NCI-H1417 (cell line): ENCODE measurements at places on chromosomes 4 and X.

- no peak for DNase-seq
These were observed 2.0 kb upstream of the CFAP97 start for GRCh38 chr4:185205697-185206342.

- DNase-seq, result no peak
These were observed 63.2 kb upstream of the TNIP3 start for GRCh38 chr4:121227341-121227792.

DNA sequence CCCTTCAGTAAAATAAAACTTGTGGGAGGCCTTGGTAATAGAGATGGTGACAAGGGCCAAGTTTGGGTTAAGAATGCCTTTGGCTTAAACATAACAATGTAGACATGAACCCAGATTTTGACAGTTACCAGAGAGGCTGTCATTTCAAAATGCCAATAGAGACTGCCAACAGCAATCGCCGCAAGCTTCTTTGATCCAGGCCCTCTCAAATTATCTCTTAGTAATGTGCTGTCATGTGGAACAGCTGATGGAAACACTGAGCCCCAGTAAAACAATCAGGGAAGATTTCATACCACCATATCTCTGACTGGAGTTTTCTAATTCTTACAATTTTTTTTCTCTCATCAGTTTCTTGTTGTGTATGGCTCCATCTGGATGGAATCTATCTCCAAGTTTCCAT is 80.5 kb downstream of the ZNF330 start:
- no peak for DNase-seq

GRCh38 chr4:143253166-143253565 is 68.4 kb downstream of the USP38 start:
- no peak for DNase-seq

- DNase-seq, result no peak
These were observed 51.2 kb downstream of the GATB start for GRCh38 chr4:151709587-151709986.

DNA sequence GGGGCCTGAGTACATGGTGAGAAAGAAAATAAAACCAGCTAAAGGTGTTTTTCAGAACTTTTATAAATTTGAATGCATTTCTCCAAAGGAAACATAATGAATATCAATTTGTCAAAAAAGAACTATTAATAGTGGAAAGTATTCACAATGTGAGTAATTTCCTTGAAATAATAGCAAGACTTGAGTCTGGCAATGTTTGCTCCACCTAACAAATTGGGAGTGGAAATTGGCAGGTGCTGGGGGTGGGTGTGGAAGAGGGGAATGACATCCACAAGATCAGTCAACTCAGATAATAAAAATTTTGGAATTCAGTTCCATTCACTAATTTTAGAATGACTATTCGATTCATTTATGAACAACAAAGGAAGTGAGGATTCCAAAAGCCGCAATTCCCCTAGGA is 884.8 kb upstream of the SLIT2 start:
- no peak for DNase-seq

- DNase-seq, result no peak
These were observed 85.0 kb downstream of the VCX3A start for GRCh38 chrX:6449946-6450345.

- no peak for DNase-seq
These were observed 292.8 kb upstream of the MAGEB2 start for GRCh38 chrX:29922607-29923006.

- no peak for DNase-seq
These were observed 84.8 kb downstream of the RTL3 start for GRCh38 chrX:78574306-78574705.

DNA sequence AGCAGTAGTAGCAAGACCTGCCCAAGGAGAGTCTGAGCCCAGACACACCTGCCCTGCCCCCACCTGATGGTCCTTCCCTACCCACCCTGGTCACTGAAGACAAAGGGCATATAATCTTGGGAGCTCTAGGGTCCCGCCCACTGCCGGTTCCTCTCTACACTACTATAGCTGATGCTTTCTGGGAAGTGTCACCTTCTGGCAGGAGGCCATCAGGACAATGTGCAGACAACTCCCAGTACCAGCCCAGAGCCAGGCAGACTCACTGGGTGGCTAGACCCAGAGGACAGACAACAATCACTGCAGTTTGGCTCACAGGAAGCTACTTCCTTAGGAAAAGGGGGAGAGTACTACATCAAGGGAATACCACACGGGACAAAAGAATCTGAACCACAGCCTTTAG is 312.7 kb downstream of the SPRY1 start:
- no peak for DNase-seq

DNA sequence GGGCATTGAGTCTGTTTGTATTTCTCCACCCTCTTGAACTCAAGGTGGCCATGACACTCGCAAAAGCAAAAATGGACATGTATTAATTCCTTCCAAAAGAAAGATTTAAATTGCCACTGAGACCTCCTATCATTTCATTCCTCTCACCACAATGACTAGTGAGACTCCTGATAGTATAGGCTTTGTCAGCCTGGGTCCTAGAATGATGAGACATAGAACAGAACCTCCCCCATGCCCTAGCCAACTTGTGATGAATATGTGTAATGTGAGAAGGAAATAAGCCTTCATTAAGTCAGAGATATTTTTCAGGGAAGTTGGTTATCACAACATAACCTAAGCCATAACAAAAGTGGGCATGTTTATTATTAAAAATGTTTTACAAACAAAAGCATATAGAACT is 62.5 kb downstream of the ASB9 start:
- DNase-seq, result no peak

GRCh38 chr4:27206009-27206408 is 345.4 kb downstream of the STIM2 start:
- DNase-seq, result no peak

DNA sequence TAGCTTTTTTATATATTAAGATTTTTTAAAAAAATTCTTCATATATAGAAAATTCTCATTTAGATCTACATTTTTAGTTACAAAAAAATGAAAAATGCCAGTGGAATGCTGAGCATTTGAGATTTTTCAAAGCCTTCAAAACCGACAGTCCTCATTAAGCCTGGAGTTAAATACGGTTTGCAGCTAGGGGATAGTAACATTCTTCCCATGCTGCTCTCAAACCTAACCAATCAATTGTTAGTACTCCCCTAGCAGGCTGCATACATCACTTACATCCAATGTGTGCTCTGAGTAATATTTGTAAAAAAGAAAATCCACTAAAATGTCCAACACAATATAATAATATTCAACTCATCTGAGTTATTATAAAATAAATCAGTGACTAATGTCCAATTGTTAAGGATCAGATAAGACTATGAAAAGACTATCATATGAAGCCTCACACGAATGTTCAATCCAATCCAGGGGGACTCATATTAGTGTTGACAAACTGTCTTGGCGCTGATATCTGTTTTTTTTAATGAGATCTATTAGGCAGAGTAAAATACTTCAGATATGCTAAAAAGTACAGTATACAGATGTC is 227.6 kb upstream of the MAB21L2 start:
- no peak for DNase-seq

- DNase-seq, result no peak
These were observed 640.6 kb downstream of the SPRY1 start for GRCh38 chr4:124037236-124037635.

DNA sequence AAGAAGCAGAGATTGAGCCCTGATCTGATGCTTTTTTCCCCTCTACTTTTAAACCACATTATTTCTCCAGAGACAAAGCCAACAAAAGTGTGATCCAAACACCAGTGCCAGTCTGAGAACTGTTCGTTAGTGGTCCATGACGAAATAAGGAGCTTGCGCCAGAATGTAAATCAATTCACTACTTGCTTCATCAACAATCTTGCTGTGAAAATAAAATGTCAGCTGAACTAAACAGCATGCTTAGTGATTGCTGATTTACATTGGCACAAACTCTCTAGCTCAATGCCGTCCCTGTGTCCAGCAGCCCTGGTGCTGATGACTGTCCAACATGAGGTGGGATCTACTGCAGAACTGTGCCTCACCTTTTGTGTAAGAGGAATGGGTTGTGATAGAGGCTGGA is 71.3 kb downstream of the SOX3 start:
- DNase-seq, result no peak

- no peak for DNase-seq
These were observed 1879.4 kb upstream of the TENM3 start for GRCh38 chr4:180363815-180364214.

DNA sequence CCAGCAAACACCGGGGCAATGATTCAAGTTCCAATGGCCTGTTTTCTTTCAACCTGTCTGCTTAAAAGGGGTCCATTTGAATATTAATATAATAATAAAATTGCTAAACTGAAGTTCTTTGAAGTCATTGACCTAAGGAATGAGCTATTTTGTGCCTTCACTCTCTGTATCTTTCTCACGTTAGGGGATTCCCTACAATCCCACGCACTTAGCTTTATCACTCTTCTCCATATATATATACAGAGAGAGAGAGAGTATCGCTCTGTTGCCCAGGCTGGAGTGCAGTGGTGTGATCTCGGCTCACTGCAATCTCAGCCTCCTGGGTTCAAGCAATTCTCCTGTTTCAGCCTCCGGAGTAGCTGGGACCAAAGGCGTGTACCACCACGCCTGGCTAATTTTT is 83.9 kb upstream of the NWD2 start:
- no peak for DNase-seq

- no peak for DNase-seq
These were observed 15.5 kb downstream of the FRMPD4 start for GRCh38 chrX:12153741-12154140.
